Tibial nerve (tissue), 4 donors: ENCODE measurements at places on chromosomes 1 and 21. TPM values are rescaled to one million over a fixed set of nuclear protein-coding genes. Genes with fewer than 3 reads are reported as not detected.

- peak overlapping the region; percentile 31 for H3K4me3 ChIP-seq
- H3K27me3 ChIP-seq = no peaks in the 10 kb centered on the region
- H3K27ac ChIP-seq = no peak overlapping the region
- no peaks in the 10 kb centered on the region for H3K36me3 ChIP-seq
These were observed 7.5 kb downstream of the PRXL2B start for GRCh38 chr1:2594001-2594640.

DNA sequence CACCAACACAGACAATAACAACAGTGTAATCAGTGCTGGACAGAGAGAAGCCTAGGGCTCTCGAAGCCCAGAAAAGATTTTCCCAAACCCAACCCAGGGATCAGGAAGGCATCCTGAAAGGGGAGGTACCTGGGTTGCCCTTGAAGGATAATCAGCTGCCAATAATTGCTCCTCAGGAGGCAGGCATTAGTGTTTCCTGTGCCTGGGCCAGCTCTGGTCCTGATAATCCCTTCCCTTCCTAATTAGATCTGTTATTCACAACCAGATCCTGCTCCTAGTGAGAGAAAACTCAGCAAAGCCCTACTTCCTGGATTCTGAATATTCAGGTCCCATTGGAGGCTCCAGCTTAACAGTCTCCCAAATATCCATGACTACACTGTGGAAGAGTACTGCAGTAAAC is 117.4 kb downstream of the DMRTA2 start:
- H3K27ac ChIP-seq = no peak overlapping the region
- no peak for DNase-seq
- no peaks in the 10 kb centered on the region for H3K36me3 ChIP-seq
- no peaks in the 10 kb centered on the region for H3K4me1 ChIP-seq

GRCh38 chr1:46364612-46365011 is 24.0 kb downstream of the NSUN4 start:
- H3K4me1 ChIP-seq = no peaks in the 10 kb centered on the region
- DNase-seq = no peak
- no peak overlapping the region for H3K27ac ChIP-seq
- H3K4me3 ChIP-seq = no peak overlapping the region
- H3K36me3 ChIP-seq = peaks cover 4% of the 10 kb centered on the region

GRCh38 chr1:66598670-66599069 is 64.7 kb downstream of the SGIP1 start:
- H3K27ac ChIP-seq = no peak overlapping the region
- no peaks in the 10 kb centered on the region for H3K27me3 ChIP-seq
- H3K4me1 ChIP-seq = no peaks in the 10 kb centered on the region
- H3K36me3 ChIP-seq = no peaks in the 10 kb centered on the region
- H3K4me3 ChIP-seq = no peak overlapping the region

Gene TMCC2
- total RNA-seq = 2.4 TPM
